ENCODE measurements at places on chromosomes 12 and 14.

- no peak for DNase-seq
These were observed 33.0 kb downstream of the UBR7 start for GRCh38 chr14:93239869-93240677.

GRCh38 chr12:6193853-6194815, 6.1 kb upstream of the CD9 start:
- no peak for DNase-seq

DNA sequence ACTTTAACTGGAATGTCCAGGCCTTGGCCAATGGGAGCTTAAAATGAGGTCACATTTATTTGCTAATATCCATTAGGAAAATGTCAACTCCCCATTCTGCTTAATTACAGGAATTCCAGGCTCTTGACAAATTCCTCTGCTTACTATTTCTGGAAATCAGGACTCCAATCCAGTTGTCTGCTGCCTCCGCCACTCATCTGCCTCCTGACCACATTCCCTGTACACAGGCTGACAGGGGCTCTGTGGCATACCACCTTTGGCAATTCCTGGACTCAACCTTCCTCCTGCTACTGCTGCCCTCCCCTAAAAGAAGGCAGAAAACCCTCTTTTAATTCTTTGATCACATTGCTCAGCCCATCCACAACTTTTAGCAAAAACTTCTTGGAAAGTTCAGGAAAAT, 37.9 kb downstream of the KICS2 start:
- DNase-seq, result no peak

- no peak for DNase-seq
These were observed 4.3 kb downstream of the DEGS2 start for GRCh38 chr14:100155049-100155621.

GRCh38 chr12:89040146-89040964, 311.9 kb downstream of the DUSP6 start:
- DNase-seq, result no peak

DNA sequence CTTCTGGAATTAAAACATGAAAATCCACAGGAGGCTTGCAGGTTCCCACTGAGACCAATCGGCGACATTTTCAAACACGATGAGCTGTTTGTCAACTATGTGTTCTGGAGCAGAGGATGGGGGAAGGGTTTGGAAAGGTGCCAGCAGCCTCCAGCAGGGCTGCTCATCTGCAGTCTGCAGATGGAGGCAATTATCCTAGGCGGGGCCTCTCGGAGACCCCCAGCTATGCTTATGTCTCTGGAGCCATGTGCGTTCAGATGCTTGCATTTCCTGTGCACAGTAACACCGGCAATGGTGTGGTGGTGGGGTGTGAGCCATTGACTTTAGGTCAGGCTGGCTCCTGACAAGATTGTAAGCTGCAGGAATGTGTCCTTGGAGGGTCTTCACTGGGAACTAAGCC, 51.7 kb downstream of the RPH3A start:
- DNase-seq, result no peak

DNA sequence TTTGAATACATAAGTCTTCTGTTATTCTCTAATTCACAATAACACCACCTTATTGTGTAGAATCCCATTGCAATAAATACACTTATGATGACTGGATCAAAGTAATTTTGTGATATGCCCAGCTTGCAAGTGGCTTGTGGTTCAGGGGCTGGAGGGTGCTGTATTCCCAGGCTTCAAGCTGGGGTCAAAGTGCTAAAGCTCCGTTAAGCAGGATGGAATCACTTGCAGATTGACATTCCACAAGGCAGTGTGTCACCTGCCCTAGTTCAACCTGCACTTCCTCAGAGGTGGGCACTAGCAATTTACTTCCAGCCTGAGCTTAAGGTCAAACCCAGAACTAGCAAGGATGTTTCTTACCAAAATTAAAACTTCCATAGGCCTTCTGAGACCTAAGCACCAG, 166.6 kb downstream of the SSPN start:
- no peak for DNase-seq

DNA sequence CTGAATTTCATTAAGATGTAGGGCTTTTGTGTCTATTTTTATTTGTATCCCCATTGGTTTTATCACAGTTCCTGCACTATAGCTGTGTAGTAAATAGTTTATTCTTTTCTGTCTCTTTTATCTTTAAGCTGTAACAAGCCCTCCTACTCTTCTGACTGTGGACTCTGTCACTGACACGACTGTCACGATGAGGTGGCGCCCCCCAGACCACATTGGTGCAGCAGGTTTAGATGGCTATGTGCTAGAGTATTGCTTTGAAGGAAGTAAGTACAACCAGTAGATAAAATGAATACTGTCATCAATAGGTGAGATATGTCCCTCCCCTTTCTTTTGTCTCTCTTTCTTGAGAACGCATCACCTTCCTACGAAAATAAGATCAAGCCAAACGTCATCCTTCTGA, 34.1 kb upstream of the CHPT1 start:
- DNase-seq, result no peak

DNA sequence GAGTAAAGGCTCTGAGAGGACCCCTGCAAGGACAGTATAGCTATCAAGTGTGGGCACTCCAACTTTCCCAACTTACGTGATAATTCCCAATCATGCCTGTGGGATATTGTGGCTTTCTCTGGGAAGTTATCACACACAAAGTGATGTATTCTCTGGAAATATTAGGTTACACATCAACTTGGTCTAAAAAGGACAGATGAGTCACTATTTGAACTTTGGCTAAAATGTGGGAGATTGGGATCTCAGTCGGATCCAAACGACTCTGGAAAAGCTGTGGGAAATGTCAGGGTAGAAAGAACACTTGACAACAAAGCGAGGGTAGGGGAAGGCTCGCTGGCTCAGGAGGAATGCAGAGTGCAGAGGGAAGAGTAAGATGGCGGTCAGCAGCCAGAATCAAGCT, 1048.9 kb downstream of the BCL11B start:
- DNase-seq, result no peak

GRCh38 chr14:82811246-82811645, 1277.6 kb upstream of the SEL1L start:
- no peak for DNase-seq

GRCh38 chr14:95267306-95267705, 52.4 kb downstream of the CLMN start:
- DNase-seq, result no peak

DNA sequence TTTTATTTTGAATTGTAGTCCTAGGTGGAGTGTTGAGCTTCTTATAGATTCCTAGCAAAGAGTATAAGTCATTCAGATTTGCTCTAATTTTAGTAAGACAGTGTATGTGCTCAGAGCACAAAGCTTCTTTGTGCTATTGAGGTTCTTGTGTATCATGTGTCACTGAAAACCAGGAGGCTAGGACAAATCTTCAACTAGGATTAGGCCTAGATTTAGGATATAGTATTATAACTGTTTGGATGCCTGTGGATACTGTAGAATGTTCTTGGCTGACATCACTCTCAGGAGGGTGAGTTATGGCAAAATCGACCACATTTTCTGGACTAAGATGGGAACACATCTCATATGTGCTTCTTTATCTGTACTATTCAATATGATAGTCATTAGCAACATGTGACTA, 86.5 kb downstream of the DHRS2 start:
- DNase-seq, result no peak

GRCh38 chr14:106141242-106142220, 615.1 kb downstream of the TMEM121 start:
- no peak for DNase-seq

- DNase-seq, result peak; percentile 30
These were observed 29.5 kb downstream of the CCDC198 start for GRCh38 chr14:57464008-57464730.

DNA sequence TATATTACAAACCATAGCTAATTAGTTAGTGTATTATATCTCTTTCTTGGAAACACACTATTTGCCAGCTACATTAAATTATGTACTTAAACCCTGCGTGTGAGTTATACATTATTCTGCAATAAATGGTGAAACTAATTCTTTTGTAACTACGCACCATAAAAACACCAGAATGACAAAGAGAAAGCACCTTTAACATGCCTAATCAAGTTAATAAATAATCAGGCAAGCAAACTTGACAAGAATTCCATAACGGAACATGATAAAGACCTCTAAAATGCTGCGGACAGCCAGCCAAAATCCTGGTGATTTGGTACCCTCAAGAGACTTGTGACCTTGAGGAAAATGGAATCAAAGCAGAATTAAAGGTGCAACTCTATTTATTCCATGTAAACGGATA, 375.3 kb upstream of the KITLG start:
- DNase-seq, result no peak

DNA sequence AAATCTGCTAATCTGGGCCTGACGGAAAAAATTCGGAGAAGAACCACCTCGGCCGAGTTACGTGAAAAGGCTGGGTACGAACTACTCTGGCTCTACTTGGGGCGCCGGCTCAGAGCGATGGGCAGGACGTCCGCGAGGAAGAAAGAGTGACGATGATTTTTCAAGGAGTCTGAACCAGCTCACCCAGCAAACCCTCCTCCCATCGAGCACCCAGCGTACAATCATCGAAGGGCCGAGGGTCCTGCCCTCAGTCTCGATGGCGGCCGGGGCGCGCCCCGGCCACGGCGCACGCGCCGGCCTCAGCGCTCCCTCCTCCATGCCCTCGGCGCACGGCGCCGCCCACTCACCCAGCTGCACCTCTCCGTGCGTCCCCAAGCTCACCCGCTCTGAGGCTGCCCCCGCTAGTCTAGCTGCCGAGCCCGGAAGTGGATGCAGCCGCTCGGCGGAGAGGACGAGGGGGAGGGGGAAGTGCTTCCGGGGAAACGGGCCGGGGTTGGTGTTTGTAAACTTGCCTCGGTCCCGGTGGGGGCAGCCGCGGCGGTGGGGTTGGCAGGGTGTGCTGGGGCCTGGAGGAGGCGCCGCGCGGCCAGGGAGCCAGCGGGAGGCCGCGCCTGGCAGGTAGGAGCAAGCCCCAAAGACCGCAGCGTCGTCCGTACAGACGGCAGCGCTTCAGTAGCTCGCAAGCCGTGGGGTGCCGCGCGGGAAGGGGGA, at the start of the genes CSAD and ZNF740:
CSAD (minus strand) TSS at position 706 of the 711 bp plus-strand sequence. CDS start 7,455 bp downstream, outside the sequence.
ZNF740 (plus strand) TSS at position 503 of the 711 bp plus-strand sequence. CDS start 1,262 bp downstream, outside the sequence.
- DNase-seq, result peak; percentile 96

GRCh38 chr12:108182096-108182495, 53.0 kb downstream of the WSCD2 start:
- DNase-seq, result no peak

- DNase-seq, result no peak
These were observed 177.7 kb upstream of the FRMD6 start for GRCh38 chr14:51473808-51474565.

GRCh38 chr12:111686574-111687105, 787 bp downstream of the ACAD10 start:
- DNase-seq, result no peak

DNA sequence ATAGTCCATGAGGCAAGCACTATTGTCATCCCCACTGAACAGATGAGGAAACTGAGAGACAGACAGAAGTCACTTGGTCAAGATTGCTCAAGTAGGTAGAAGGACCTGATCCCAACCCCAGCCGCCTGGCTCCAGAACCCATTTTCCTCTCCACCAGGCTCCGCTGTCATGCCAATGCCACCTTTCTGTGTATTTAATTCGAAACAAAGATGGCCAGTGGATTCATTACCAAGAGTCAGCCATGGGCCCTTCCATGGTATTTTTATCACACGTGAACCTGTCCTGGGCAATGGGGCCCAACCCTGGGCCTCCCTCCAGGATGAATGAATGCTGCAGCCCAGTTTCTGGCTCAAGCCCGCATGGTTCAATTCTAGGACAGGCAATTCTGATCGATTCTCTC, 673.4 kb downstream of the BCL11B start:
- DNase-seq, result no peak

DNA sequence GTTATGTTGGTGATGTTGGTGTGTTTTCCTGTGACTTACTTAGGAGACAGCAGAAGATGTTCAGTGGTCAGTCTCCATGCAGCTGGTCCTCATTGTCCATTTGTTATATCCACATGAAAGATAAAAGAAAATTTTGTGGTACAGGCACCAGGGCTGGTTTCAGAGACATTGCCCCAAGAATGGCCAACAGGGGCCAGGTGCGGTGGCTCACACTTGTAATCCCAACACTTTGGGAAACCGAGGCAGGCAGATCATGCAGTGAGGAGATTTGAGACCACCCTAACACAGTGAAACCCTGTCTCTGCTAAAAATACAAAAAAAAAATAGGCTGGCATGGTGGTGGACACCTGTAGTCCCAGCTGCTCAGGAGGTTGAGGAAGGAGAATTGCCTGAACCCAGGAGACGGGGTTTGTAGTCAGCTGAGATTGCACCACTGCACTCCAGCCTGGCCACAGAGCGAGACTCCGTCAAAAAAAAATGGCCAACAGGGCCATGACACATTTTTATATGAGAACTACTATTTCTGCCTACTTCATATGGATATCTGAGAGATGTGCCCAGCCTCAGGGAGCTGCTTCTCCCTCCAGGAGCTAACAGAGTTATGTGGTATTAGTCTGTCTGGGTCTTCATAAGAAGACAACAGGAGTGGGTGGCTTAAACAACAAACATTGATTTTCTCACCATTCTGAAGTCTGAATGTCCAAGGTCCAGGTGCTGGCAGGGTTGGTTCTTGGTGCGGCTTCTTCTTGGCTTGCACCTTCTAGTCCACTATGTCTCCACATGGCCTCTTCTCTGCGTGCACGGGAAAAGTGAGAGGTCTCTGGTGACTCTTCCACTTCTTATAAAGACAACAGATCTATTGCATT, 821.7 kb downstream of the TMEM121 start:
- DNase-seq, result no peak

DNA sequence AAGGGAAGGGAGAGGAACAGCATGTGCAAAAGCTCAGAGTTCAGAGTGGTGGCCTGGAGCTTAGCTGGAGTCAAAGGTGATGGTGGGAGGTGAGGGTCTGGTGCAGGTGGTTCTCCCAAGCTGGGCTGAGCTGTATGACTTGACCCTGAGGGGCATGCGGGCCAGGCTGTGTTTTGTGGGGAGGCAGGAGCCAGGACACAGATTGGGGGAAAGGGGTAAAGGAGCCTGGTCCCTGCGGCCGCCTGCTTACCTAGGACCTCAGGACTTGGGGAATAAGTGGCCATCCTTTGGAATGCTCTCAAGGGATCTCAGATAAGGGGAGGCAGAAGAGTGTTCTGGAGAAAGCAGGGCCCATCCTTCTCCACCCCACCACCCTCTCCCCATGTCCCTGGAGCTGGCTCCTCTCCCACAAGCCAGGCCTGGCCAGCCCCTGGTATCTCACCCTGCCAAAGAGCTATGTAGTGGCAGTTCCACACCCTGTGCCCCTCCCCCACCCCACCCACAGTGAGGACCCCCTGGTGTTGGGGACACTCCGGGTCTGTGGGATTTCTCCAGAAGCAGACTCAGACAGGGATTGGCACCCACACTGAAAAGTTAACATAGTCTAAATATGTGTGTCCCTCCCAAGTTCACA, 19.9 kb upstream of the CEP170B start:
- DNase-seq, result no peak

GRCh38 chr12:46258129-46258528, 10.7 kb downstream of the SLC38A1 start:
- no peak for DNase-seq

DNA sequence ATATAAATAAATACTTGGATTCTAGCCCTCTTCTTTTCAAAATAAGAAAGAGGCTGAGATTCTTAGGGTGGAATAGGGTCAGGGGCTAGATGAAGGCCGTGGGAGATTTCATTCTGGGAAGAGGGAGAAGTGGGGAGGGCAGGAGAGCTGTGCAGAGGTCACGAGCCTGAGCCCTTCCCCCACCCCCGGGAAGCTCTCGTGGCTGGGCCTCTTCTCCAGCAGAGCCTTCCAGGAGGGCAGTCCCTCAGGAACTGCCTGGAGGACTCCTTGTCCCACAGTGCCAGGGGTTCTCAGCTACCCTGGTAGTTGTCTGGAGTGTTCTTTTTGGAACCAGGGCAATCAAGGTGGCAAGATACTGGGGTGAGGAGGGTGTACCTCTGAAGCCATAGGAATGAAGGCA, 94.0 kb downstream of the ESR2 start:
- no peak for DNase-seq

GRCh38 chr12:92029902-92030586, 115.6 kb downstream of the BTG1 start:
- no peak for DNase-seq

- no peak for DNase-seq
These were observed 7.2 kb downstream of the ERC1 start for GRCh38 chr12:998020-998874.
